ENCODE measurements at places on chromosomes 12 and 14. TPM values are rescaled to one million over a fixed set of nuclear protein-coding genes. Genes with fewer than 3 reads are reported as not detected.
A peak's percentile ranks its signal among the peaks of the same experiment; 100 is the strongest.

DNA sequence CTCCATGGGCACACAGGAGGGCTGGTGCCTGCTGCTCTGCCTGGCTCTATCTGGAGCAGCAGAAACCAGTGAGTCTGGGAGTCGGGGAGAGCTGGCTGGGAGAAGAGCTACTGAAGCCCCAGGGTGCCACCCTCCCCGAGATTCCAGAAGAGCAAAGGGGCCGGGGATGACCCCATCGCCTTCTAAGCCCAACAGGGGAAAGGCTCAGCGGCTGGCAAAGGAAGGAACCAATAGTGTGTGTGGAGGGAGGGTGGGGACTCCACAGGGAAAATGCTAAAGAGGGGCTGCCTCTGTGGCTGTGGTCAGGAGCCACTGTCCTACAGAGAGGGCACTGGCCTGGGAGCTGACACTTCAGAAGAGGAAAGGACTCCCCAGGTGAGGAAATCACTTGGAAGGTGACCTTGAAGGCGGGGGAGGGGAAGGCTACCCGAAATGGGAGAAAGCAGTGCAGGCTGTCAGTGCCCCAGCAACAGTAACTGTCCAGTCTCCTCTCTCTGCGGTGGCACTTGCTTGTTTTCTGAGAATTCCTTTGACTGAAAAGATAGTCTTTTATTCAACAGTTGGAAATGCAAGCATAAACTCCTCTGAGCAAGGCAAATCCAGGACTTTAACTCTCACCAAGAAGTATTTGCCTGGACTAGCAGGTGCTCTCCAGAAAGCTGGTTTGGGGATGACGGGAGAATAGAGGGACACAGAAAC, 552 bp downstream of the TAPBPL start:
- DNase-seq: peak; percentile 48

GRCh38 chr12:68962877-68963855, 30.2 kb upstream of the CPM start:
- no peak for DNase-seq

DNA sequence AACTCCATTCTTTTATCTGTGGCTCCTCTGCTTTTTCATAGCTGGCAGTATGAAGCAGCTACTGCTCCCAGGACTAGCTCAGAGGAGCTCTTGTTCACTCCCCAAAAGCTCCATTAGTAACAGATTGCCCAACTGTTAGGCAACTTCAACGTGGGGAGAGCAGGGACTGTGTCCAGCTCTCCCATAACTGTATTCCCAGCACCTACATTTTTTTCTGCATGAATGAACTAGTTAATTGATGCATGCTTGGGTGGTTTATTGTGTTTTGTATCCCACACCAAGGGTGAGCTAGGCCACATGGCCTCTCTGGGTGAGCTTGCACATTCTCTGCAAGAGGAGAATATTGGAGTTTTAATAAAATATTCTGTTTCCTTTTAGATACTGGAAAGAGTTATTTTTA, 15.2 kb downstream of the STON2 start:
- DNase-seq: no peak

GRCh38 chr14:94773061-94773648, 3.2 kb upstream of the GSC start:
- DNase-seq: no peak

- DNase-seq: no peak
These were observed 459.6 kb upstream of the RGS6 start for GRCh38 chr14:71472356-71473340.

DNA sequence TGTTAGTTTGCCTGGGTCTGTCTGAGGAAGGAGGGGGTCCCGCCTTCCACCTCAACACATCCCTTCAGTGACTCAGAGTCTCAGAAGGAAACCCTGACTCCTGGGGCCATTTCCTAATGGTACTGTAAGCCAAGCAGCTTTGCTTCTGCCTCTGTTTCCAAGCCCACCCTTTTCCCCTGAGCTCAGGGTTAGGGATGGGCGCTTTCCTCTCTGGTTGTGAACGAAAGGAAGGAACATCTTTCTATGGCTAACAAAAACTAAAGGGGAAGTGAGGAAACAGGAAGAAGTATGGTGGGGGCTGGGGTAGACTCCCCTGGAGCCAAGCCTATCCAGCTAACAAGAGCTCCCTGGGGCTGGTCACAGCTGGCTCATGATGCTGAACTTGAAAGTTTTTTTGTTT, 11.6 kb upstream of the UNC119B start:
- DNase-seq: no peak

ACOT6 gene
- not detected for total RNA-seq

ACVRL1 gene
- total RNA-seq: 52.1 TPM

HCAR1 gene
- not detected for total RNA-seq

KRT75 gene
- not detected for total RNA-seq

STAC3 gene
- total RNA-seq: 1.0 TPM

Measured in uterus (tissue), 4 donors.